ENCODE measurements at places on chromosomes 2 and 18.

DNA sequence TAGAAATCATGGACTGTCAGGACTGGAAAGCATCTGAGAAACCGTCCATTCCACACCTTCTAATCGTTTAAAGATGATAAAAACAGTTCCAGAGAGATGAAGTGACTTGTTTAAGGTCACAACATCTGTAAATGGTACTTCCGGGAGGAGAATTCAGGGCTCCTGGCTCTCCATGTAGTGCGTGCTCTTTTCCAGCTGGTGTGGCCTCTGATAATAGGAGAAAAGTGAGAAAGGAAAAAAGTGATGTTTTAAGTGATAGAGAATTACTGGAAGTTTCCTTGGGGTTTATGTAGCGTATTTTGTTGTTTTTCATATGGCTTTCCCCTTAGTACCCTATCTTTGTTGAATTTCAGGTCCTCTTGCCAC lies 663 bp downstream of the C2orf49 start:
- no peak for DNase-seq

- DNase-seq: no peak
These were observed 286.4 kb downstream of the GALNT13 start for GRCh38 chr2:154158101-154158500.

DNA sequence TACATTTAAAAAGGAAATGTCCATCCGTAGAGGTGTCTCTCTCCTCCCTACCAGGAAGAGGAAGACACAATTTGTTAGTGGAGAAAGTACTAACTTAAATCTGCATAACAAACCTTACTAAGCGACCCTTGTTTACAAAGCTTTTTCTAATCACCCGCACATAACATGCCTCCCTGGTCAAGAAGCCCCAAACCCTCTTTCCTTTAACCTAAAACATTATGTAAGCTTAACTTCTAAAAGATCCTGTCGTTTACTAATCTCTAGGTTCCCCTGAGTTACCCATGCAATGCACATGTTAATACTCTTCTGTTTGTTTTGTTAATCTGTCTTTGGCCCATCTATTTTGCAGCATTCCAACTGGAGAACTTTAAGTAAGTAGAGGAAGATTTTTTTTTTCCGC lies 630.3 kb upstream of the NRXN1 start:
- no peak for DNase-seq

GRCh38 chr2:105674401-105674800 lies 70.3 kb upstream of the NCK2 start:
- DNase-seq: no peak

- no peak for DNase-seq
These were observed 1132.9 kb upstream of the ZEB2 start for GRCh38 chr2:145652571-145653545.

DNA sequence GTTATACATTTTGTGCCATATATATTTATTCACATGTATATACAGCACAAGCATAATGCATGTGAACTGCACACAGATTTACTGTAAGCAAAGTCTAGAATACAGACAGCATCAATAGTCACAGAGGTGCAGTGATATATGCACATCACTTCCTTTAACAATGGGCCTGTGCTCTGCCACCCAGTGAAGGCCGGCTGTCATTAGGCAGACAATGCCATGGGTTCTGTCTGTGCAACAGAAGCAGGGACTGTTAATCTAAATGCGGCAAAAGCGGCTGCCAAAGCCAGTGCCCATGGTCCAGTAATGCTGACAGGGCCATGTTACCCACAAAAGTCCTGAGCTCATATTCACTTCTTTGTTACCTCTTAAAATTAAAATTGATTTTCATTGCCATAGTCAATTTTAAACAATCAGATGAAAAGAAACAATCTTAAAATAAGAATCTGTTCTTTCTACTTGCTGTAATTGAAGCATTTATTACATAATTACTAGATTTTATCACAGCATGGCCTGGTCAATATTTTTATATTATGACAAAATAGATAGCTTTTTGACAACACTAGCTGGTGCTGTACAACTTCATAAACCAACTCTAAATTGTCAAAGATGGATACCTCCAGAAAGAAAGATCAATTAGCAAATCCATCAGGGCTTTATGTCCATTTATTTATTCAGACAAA lies 232.0 kb downstream of the STK39 start:
- DNase-seq: no peak

GRCh38 chr18:23629444-23629946 lies 33.2 kb downstream of the ANKRD29 start:
- DNase-seq: no peak

Data from activated CD4-positive, alpha-beta T cell treated with anti-CD3 and anti-CD28 coated beads for 48 hours (primary cell).